GM23248 (cell line): ENCODE measurements at places on chromosomes 7 and 10.

DNA sequence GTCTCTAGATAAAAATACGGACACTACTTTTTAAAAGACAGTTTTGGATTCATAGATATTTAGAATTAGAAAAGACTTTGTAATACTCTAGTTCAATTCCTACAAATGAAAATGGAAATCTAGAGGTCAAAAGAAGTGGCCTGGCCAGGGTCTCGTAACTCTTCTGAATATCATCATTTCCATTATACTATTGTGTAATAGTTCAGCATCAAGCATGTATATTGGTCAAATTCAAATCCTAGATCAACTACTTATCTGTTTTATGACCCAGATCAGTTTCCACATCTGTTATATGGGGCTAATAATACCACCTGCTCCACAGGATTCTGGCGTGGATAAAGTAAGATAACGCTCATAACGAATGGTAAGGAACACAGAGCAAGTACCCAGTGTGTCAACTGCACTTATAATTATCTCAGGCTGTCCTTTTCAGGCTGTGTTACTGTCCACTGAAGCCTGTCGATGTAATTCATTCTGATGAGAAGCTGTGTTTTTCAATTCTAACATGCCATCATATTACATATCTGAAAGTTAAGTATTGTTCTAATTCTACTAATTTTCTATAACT is 54.3 kb downstream of the ARHGAP21 start:
- no peak for DNase-seq

GRCh38 chr10:93139059-93139655 is 65.5 kb downstream of the CYP26A1 start:
- no peak for DNase-seq

- no peak for DNase-seq
Observed at GRCh38 chr10:112536663-112537062, 89.6 kb downstream of the VTI1A start.

- no peak for DNase-seq
Observed at GRCh38 chr7:139902436-139903102, 73.5 kb downstream of the TBXAS1 start.

- DNase-seq: peak; percentile 71
Observed at GRCh38 chr10:129531195-129531968, 64.3 kb downstream of the MGMT start.

DNA sequence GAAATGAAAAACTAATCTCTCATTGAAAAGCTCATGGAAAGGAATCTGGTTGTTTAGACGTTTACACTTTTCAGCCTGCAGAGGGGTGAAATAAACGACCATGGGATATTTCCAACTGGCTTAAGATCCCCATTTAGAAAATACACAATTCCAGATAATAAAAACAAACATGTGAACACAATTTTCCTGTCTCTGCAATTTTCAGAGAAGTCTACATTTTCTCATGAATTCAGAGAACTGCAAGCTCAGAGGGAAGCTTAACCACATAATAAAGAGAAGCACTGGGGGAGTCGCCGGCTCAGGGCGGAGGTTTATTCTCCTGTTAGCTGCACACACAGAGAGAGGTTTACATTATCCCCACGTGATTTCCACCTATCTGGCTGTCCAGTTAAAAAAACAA is 215.2 kb downstream of the FANK1 start:
- DNase-seq: no peak

- peak; percentile 19 for DNase-seq
Observed at GRCh38 chr7:2754086-2754485, 66.1 kb downstream of the AMZ1 start.

DNA sequence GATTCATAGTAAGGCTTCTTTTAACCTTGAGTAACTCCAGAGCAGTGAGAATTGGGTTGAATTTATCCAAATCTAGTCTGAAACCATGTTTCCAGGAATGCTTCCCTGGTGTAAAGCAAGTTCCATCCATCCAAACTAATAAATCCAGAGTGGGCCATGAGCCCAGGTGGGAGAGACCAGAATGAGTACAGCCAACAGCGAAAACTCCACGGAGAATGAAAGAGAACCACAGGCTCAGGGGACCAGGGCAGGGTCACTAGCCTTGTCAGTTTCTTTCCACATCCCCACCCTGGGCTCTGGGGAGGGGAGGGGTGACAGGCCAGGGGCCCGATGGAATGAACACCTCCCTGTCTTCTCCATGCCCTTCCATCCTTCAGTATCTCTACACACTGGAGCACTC is 180.1 kb downstream of the NEURL1 start:
- no peak for DNase-seq

DNA sequence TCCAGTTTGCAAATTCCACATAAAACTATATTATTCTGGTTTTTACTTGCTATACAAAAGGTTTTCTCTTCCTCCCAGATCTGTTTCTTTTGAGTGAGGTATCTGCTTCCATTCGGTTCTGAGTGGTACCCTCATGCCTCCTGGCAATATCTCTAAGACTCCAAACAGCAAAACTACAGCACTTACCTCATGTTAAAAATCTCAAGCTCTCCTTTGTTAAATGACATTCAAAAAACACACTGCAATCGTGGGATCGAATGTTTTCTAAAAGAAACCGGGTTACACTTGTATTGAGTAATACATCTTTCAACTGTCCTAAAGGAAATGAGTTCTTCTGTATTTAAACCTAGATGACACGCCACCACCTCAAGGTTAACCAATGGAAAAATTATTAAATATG is 11.1 kb downstream of the YWHAG start:
- no peak for DNase-seq

DNA sequence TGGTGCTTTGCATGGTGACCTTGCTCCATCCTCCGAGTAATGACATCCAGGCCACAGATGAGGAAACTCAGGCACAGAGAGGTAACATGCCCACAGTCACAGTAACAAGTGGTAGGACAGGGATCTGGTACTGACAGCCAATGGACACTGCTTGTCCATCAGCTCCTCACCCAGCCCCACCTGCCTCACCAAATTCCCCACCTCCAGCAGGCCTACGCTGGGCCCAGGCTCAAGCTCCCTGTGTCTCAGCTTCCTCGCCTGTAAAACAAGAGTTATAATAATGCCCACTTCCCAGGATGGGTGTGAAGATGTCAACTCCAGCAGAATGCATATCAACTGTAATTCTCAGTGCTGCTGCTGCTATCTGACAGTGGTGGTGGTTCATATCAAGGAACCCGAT is 123.8 kb downstream of the GRID1 start:
- no peak for DNase-seq

GRCh38 chr10:80122746-80123145 is 9.8 kb upstream of the PLAC9 start:
- DNase-seq: peak; percentile 86

DNA sequence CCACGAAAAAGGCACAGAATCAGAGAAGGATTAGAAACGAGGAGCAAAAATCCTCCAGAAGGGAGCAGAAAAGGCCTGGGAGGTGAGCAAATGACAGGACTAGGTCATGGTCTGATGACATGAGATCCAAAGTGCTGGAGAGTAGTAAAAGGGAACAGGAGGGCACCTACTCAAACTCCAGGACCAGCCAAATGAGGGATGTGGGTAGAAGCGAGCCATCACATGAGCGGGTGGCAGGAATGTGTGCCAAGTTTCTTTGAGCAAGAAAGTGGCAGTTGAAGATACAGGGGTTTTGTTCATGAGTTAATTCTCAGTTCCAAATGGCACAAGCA is 112.6 kb downstream of the RNF32 start:
- DNase-seq: no peak

GRCh38 chr7:35828817-35829216 is 28.0 kb downstream of the SEPTIN7 start:
- DNase-seq: no peak

DNA sequence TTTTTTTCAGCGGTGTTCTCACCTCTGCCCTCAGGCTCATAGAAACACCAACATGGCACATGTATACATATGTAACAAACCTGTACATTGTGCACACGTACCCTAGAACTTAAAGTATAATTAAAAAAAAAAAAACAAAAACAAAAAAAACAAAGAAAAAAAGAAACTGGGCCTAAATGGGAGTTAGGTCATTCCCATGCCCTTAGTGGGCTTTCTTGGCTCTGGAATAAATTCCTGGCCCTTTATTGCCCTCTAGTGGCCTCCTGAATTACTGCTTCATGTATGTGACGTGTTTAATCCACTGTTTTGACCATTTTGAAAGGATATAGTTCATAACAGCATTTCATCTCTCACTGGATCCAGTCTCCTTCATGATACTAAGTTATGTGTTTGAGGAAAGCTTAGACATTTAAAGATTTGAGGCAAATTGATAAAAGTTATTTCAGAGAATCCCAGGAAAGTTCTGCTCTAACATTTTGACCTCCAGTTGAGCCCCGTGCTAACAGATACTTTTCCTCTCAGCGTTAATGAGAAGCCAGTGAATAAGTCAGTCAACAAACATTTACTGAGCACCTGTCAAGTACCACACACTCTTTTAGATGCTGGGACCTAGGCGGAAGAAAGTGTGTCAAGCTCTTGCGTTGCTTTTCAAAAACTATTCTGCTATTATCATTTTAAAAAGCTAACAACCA is 54.7 kb upstream of the SYPL1 start:
- peak; percentile 81 for DNase-seq

GRCh38 chr10:87558333-87558732 is 53.6 kb downstream of the MINPP1 start:
- no peak for DNase-seq

DNA sequence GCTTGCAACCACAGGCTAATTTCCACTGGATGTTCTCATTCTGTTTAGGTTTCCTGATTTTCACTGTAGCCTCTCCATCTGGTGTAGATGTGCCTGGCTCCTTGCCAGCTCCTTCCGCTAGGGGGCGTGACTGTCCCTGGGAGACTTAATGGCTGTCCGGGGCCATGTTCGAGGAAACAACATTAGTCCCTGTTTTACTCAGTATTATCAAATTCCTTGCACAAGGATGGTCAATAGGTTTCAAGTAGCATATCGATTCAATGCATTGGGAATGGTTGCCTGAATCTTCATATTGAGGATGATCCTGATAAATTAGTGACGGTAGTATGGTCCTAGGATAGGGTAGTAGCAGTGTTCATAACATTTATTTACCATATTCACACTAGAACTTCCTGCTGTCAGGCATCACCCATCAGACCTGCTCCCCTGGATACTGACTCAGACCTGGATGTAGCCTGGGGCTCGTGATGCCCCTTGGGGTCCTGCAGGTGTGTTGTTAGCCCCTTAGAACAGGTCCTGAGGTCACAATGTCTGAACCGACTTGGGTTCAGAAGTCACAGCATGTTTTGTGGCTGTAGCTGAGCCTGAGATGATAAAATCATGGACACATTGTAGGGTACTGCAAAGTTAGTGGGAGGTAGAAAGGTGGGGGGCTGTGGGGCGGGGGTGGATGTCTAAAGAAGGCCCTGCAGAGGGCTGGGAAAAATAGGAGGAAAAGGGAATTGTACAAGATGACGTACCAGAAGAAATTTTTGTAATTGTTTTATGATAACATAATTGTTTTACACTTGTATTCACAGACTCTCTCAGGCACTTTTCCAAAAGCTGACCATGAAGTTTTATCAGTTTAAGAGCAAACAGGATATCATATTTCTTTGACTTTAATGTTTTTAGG is 8.9 kb upstream of the EXOC6 start:
- peak; percentile 41 for DNase-seq

GRCh38 chr10:94413361-94413760 is 11.0 kb downstream of the TBC1D12 start:
- DNase-seq: no peak

DNA sequence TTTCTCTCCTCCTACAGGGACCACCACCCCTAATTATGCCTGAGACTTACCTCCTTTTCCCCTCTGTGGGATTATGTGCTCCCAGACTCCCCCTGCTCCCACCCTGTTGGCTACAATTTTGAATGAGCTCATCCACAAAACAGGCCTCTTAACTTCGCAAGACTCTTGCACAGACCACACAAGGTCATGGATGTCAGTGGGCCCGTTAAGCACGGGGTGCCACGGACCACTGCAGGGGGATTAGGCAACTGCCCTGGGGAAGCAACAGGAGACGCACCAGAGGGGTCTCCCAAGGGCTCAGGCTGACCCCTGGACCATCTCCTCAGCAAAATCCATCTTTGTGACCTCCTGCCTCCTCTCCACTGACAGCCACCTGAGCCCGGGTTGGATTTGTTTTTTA is 42.1 kb upstream of the COL13A1 start:
- no peak for DNase-seq

DNA sequence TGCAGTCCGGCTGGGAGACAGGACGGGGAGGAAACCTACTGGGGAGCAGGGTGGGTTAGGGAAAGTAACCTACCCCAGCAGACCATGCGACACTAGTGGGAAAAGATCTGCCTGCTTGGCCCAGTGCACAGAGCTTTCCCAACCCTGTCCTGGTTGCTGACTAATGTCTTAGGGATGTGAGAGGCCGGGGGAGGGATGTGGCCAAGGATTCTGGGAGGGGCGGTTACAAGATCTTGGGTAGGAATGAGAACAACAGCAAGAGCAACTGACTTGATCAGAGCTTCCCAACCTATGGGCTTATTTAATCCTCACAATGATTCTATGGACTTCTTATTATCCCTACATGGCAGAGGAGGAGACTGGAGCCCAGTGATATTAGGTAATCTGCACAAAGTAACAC is 24.0 kb upstream of the EIF5AL1 start:
- peak; percentile 96 for DNase-seq
